Activated T-helper 17 cell treated with anti-CD3 and anti-CD28 coated beads, Interleukin-2, amount 50 U/mL, for 72 hours (primary cell): ENCODE measurements at places on chromosomes 3 and 15.

GRCh38 chr3:158368271-158368670 lies 202.7 kb upstream of the MLF1 start:
- ATAC-seq: no peak

DNA sequence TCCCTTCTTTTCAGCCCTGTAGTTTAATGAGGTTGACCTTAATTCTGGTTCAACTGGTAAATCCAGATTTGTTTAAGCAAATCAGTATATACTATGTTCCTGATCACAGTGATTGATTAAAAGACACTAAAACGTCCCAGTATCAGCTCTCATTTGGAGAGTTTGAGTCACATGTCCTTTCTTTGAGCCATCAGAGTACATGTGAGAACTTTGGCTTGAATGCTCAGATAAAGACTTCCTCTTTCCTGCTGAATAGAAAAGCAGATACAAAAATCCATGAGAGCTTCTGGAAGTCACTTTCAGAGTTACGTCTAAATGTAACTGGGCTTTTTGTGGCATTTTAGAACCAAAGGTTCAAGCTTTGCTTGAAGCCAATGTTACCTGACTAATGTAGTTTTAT lies 341.8 kb upstream of the SATB1 start:
- ATAC-seq: no peak

DNA sequence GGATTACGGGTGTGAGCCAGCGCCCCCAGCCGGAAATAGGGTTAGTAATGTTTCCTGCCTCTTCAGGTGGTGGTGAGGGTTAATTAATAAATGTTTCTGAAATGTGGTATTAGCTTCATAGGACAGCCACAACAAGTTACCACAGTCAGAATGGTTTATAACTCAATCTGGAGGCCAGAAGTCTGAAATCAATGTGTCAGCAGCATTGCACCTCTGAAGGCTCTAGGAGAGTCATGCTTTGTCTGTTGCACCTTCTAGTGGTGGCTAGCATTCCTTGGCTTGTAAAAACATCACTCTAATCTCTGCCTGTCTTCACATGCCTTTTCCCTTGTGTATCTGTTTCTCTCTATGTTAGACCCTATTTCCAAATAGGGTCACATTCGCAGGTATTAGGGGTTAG lies 7.8 kb upstream of the RPSA start:
- no peak for ATAC-seq

DNA sequence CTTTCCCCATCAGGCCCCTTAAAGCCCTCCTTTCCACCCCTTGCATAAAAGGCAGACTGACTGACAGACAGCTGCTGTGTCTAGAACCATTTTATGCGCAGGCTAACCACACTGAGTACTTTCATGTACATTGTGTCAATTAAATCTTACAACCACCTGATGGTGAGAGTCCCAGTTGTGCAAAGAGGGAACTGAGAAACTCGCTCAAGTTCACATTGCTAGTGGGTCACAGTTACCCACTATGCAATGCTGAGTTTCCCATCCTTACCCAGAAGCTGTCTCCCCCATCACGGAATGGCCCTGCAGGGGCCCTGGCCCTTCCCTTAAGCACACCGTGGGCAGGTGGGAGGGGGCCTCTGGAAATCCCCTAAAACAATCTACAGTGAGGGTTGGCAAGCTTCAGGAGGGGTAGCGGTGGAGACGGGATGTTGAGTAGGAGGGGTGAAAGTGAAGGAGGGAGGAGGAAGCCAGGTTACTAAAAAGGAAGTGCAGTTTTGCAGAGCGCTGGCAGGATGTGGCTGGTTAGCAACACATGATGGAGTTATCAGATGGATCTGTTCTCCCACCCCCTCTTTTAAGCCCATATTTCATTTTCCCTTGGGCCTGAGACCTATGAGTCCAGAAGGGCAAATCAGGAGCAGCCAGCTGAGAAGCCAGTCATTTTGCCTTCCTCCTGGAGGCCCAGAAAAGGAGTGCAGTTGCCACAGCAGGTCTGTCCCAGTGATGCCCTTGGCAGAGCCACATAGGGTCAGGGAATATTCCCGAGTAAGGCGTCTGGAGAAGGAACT lies 30.0 kb downstream of the STARD5 start:
- peak; percentile 61 for ATAC-seq

DNA sequence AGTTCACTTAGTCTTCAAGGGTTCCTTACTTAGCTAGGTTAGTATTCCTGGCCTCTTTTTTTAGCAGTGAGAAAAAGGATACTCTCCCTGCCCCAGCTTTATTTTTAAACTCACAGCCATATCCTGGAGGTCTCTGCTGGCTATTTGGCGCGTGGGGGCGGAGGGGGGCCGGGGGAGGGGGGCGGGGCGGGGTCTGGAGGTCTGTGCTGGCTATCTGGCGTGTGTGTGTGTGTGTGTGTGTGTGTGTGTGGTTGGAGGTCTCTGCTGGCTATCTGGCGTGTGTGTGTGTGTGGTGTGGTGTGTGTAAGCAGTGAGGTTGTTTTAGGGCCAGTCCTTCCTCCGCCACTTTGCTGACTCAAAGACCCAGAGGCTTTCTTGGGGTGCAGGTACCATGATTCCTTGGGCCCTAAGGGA lies 579 bp upstream of the PLAAT1 start:
- no peak for ATAC-seq

DNA sequence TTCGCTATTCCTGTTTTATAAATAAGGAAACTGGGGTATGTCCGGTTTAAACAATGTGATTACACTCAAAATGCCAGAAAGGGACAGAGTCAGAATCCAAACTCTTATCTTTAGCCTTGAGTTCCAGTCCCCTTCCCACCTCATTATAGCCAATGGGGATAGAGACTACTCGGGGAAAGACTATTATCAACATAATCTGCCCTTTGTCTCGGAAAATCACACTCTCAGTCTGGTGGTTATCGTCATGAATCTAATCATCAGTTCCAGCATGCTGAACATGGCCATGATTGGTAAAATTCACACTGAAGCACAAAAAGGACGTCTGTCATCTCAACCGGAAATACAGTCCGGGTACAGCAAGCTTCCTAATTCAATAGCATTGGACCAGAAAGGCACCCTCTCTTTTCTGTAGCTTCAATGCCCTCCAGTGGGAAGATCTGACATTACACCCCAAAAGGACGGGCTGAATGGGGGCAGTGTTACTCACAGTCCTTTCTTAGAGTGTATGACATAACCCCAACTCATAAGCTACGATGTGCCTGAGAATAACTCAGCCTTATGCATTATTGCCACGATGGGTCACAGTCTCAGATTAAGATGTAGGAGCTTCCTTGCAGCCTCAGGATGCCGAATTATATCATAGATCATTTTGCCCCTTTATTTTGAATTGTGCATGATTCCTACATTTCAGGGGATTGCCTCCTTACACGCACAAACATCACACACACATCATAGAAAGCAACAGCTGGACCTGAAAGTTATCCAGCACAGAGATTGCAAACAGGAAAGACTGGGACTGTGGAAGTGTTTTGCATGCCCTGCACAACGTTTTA lies 390.4 kb upstream of the LMCD1 start:
- peak; percentile 88 for ATAC-seq

GRCh38 chr15:90004252-90004651 lies 3.1 kb downstream of the ZNF710 start:
- ATAC-seq: no peak

- ATAC-seq: no peak
Observed at GRCh38 chr3:53944028-53944427, 52.4 kb upstream of the SELENOK start.

GRCh38 chr3:171156401-171157010 lies 130.0 kb upstream of the SLC2A2 start:
- ATAC-seq: no peak

GRCh38 chr3:41405466-41405865 lies 206.2 kb downstream of the CTNNB1 start:
- peak; percentile 53 for ATAC-seq

- ATAC-seq: no peak
Observed at GRCh38 chr15:23472678-23473077, 25.6 kb upstream of the GOLGA6L2 start.
